Calu3 (cell line): ENCODE measurements at places on chromosomes 11 and 22.

GRCh38 chr22:18985780-18986179, 49.7 kb upstream of the PRODH start:
- DNase-seq, result no peak

DNA sequence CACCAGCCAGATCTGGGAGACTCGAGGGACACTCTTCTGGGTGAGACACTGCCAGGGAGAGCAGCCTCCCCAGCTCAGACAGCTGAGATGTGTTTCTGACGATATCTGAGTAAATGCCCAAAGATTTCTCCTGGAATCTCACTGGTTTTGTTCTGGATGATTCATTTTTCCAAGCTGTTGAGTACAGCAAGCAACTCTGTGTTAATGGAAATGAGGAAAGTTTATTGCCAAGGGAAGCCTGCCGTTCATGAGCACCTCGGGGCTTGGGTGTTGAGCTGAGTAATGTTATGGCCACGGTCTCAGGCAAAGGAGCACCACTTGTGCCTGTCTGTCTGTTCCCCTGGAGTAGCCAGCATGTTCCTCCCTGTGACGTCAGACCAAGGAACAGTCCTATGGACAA, 1132.4 kb downstream of the BRD1 start:
- DNase-seq, result no peak

GRCh38 chr11:47157805-47158204, 18.9 kb downstream of the ARFGAP2 start:
- DNase-seq, result no peak

DNA sequence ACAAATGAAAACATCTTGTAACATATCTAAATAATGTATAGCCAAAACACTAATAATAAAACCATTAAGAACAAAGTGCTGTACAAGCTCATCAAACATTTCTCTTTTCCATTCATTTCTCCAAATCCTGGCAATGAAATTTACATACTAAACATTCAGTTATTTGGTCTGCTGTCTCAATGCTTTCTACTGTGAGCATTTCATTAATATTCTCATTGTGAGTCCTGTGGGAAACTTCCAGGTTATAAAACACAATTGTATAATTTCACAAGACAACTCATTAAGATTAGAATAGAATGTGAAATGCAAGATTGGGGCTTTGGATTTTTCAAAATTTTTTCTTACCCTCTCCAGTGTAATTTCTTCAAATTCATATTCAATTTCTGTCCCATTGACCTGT, 876.9 kb upstream of the CCDC90B start:
- DNase-seq, result no peak

DNA sequence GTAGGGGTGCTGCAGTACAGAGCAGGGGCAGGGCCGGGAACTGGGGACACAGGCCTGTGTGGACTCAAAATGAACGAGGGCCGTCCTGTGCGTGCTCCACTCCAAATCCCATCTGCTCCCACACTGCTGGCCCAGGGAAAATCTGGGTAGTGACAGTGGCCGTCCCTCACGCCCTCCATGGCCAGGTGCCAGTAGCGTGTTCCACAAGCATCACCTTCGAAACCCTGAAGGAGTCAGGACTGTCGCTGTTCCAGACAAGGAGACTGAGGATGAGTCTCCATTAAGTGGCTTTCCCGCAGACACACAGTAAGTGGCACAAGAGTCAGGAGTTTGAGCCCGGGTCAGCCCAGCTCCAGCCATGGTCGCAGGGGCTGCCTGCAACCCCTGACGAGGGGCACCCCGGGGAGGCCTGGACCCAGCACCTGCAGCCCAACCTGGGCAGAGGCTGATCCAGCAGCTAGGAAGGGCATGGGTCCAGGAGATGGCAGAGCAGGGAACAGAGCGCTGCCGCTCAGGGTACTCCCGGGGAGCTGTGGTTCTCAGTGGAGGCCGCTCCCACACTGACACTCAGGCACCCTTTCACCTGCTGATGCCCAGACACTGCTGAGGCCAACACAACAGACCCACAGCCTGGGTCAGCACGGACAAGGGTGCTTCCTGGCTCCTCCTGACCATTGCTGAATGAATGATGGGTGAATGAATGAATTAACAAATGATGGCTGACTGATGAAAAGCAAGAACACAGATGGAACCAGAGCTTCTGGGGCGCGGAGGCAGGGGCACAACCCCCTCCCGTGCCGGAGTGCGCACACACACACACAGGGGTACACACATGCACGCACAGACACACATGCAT, 35.3 kb downstream of the IGF2 start:
- no peak for DNase-seq

GRCh38 chr11:128022007-128022368, 565.4 kb downstream of the ETS1 start:
- DNase-seq, result no peak

DNA sequence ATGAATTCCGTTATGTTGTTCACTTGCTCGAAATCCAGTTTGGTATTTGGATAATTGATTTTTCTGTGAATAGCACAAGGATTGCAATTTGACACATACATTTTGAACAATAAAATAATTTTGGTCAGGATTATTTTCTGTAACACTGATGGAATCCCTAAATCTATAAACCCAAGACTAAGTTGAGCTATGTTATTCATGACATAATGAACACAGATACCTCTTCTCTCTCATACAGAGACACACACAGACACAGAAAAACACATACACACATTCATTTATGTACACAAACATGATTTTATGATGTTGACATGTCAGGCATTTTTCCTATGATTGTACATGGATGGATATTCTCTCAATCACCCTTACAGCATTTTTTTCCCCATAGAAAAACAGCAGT, at the start of gene OR4C5:
Gene OR4C5, minus strand, starts transcription at position 101 of the 400 bp plus-strand sequence. Its CDS starts 0 bp downstream, at position 101.
- no peak for DNase-seq

GRCh38 chr22:17167486-17167885, 8.4 kb upstream of the HDHD5 start:
- no peak for DNase-seq

DNA sequence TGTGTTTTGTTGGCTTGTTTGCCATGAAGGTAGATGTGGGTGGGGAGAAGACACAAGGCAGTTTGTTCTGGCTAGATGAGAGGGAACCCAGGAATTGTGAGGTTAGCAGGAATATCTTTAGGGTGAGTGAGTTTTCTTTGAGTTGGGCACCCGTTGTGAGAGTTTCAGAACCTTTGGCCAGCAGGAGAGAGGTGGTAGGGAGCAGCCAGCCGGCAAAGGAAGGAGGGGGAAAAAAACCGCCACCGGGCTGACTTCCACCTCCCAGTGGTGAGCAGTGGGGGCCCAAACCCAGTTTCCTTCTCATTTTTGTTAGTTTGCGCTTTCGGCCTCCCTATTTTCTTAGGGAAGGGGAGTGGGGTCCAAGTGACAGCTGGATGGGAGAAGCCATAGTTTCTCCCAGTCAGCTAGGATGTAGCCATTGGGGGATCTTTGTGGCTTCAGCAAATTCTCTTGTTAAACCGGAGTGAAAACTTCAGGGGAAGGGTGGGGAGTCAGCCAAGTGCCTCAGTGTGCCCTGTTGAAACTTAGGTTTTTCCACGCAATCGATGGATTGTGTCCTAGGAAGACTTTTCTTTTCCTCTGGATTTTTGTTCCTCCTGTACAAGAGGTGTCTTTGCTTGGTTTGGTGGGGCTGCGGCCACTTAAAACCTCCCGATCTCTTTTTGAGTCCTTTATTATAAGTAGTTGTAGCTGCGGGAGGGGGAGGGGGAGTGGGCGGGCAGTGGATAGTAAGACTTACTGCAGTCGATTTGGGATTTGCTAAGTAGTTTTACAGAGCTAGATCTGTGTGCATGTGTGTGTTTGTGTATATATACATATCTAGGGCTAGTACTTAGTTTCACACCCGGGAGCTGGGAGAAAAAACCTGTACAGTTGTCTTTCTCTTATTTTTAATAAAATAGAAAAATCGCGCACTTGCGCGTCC, 1.1 kb upstream of the GCAT start:
- no peak for DNase-seq
